ENCODE measurements at places on chromosomes 11 and 22. TPM values are rescaled to one million over a fixed set of nuclear protein-coding genes. Genes with fewer than 3 reads are reported as not detected.

LARGE2 gene
- total RNA-seq, result 18.4 TPM

DNA sequence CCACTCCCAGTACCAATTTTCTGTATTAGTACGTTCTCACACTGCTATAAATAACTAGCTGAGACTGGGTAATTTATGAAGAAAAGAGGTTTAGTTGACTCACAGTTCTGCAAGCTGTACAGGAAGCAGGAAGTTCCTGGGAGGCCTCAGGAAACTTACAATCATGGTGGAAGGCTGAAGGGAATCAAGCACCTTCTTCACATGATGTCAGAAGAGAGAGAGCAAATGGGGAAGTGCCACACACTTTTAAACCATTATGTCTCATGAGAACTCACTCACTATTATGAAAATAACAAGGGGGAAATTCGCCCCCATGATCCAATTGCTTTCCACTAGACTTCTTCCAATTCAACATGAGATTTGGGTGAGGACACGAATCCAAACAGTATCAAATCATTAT is 271.4 kb downstream of the ETS1 start:
- no peaks in the 10 kb centered on the region for H3K4me1 ChIP-seq
- no peak overlapping the region for H3K4me3 ChIP-seq
- no peak for DNase-seq
- no peaks in the 10 kb centered on the region for H3K36me3 ChIP-seq

GRCh38 chr11:109847621-109848020 is 245.6 kb upstream of the ZC3H12C start:
- peaks cover 12% of the 10 kb centered on the region for H3K4me1 ChIP-seq
- H3K27me3 ChIP-seq, result peaks cover 5% of the 10 kb centered on the region
- H3K4me3 ChIP-seq, result no peak overlapping the region
- DNase-seq, result no peak

- H3K4me1 ChIP-seq, result peaks cover 51% of the 10 kb centered on the region
- H3K4me3 ChIP-seq, result no peak overlapping the region
- H3K27ac ChIP-seq, result no peak overlapping the region
- no peaks in the 10 kb centered on the region for H3K36me3 ChIP-seq
- DNase-seq, result no peak
These were observed 5.5 kb downstream of the EHF start for GRCh38 chr11:34626393-34626792.

GRCh38 chr11:87284306-87284705 is 246.6 kb downstream of the TMEM135 start:
- H3K27ac ChIP-seq, result no peak overlapping the region
- H3K4me3 ChIP-seq, result no peak overlapping the region
- H3K4me1 ChIP-seq, result peaks cover 9% of the 10 kb centered on the region
- no peaks in the 10 kb centered on the region for H3K36me3 ChIP-seq
- H3K27me3 ChIP-seq, result no peaks in the 10 kb centered on the region

OR52N4 gene
- total RNA-seq, result not detected

IL10RA gene
- total RNA-seq, result not detected

DNA sequence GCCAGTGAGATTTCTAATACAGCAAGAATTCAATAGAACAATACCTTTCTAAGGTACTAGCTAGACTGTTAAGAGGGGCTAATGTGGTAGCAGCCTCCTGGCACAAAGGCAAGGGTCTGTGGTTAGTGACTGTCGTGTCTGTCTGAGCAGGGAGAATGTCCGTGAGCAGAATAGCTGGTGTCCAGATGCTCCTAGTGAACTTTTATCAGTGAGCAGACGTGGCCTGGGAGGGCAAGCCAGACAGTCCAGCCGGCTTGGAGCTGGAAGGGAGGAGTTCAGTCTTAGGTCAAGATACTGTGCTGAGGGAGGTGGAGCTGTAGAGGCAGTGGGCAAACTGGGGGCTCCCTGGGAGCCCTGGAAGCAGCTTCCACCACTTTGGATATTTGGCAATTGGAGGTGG is 138.6 kb downstream of the TEAD1 start:
- no peaks in the 10 kb centered on the region for H3K36me3 ChIP-seq
- peaks cover 37% of the 10 kb centered on the region for H3K4me1 ChIP-seq
- DNase-seq, result no peak

- no peaks in the 10 kb centered on the region for H3K36me3 ChIP-seq
- no peak for DNase-seq
- no peaks in the 10 kb centered on the region for H3K4me1 ChIP-seq
- peaks cover 17% of the 10 kb centered on the region for H3K27me3 ChIP-seq
- H3K4me3 ChIP-seq, result no peak overlapping the region
These were observed 69.2 kb downstream of the FANCF start for GRCh38 chr11:22556381-22556780.

DNA sequence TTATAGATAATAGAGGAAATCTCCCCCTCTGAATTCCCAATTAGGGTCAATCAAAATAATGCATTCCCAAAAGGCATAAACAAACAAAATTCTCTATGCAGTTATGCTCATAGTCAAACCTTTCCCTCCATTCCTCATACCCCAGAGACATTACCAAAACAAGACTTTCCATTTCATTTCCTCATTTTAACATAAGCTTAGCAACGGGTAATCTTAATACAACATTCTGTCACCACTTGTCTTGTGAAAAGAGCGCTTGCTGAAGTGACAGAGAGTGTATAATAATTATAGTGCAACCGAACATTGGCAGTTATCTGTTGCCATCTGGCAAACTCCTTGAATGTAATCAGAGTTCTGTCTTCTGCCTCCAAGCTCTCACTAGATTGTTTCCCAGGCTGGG is 1.2 kb upstream of the SLN start:
- no peak overlapping the region for H3K27ac ChIP-seq
- peaks cover 58% of the 10 kb centered on the region for H3K27me3 ChIP-seq
- H3K4me3 ChIP-seq, result no peak overlapping the region
- no peaks in the 10 kb centered on the region for H3K36me3 ChIP-seq
